ENCODE measurements at places on chromosomes 7 and 10.
A peak's percentile ranks its signal among the peaks of the same experiment; 100 is the strongest.

GRCh38 chr7:151028948-151029501 lies 775 bp downstream of the ABCB8 start:
- no peak for DNase-seq

- no peak for DNase-seq
Measured at GRCh38 chr7:105037319-105037718, 23.3 kb downstream of the KMT2E start.

DNA sequence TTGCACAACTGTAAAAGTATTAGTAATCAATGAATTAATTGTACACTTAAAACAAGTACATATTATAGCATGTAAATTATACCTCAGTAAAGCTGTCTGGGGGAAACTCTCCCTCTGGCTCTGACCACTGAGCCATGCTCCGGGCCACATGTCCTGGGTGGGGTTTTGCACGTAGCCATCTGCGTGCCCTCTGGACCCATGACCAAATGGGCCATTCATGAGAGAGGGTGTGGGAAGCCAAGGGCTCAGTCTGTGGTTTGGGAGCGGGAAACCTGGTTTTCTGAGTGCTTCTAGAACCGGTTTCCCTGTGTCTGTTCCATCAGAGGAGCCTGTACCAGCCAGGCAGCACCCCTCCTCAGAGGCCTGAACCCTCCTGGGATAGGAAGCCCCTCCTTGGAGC lies 143.2 kb downstream of the SH3PXD2A start:
- no peak for DNase-seq

DNA sequence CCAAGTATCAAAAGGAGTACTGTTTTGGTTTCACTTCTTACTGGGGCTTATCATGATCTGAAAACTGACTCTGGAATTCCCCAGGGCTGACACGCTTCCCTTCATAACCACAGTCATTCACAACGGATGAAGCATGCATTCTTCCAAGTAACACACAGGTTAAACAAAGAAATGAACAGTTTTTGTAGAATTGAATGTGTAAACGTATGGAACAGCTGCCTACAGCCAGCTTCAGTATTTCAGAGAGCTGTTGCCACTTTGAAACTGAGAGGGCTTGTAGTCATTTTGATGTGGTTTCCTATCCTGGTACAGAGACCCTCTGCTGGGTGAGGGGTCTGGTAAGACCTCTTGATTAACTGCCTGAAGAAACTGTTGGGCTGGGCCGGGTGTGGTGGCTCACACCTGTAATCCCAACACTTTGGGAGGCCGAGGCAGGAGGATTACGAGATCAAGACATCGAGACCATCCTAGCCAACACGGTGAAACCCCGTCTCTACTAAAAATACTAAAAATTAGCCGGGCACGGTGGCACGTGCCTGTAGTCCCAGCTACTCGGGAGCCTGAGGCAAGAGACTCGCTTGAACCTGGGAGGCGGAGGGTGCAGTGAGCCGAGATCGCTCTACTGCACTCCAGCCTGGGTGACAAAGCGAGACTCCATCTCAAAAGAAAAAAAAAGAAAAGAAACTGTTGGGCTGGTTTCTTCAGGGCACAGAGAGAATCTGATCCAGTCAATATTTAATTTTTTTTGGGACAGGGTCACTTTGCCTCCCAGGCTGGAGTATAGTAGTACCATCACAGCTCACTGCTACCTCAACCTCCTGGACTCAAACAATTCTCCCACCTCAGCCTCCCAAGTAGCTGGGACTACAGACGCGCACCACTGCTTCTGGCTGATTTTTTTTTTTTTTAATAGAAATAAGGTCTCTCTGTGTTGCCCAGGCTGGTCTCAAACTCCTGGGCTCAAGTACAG lies 4.7 kb downstream of the NFE2L3 start:
- peak; percentile 48 for DNase-seq

DNA sequence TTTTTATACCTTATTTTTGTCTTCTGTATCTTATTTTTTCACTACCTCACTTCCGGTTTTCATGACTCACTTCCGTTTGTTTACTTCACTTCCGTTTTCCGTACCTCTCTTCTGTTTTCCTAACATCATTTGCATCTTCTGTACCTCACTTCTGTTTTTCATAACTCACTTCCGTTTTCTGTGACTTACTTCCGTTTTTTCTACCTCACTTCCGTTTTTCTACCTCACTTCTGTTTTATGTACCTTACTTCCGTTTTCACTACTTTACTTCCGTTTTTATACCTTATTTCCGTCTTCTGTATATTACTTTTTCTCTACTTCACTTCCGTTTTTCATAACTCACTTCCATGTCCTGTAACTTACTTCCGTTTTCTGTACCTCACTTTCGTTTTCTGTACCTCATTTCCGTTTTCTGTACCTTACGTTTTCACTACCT lies 492.5 kb upstream of the AKR1E2 start:
- no peak for DNase-seq

DNA sequence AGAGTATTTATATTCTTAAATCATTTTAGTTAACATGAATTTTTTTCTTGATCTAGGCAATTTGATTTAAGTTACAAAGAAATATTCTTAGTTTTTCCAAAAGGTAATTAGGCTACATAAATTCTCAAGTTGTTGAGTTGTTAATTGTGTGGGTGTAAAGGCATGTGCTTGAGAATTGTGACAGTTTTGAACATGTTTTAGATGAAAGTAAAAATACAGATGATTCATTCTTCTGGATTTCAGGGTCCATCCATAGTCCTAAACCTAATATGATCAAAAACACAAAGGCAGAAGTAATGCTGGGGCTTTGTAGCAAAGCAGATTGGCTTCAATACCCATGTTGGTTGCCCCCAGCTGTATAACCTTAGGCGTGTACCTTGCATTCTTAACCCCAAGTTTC lies 127.9 kb downstream of the CPED1 start:
- no peak for DNase-seq

- no peak for DNase-seq
Measured at GRCh38 chr7:93327006-93327633, 95.0 kb downstream of the VPS50 start.

- no peak for DNase-seq
Measured at GRCh38 chr10:103153302-103154197, 39.5 kb downstream of the NT5C2 start.

- no peak for DNase-seq
Measured at GRCh38 chr10:124551097-124551496, 89.5 kb downstream of the LHPP start.
